ENCODE measurements at places on chromosomes 16 and 17.
A peak's percentile ranks its signal among the peaks of the same experiment; 100 is the strongest.

DNA sequence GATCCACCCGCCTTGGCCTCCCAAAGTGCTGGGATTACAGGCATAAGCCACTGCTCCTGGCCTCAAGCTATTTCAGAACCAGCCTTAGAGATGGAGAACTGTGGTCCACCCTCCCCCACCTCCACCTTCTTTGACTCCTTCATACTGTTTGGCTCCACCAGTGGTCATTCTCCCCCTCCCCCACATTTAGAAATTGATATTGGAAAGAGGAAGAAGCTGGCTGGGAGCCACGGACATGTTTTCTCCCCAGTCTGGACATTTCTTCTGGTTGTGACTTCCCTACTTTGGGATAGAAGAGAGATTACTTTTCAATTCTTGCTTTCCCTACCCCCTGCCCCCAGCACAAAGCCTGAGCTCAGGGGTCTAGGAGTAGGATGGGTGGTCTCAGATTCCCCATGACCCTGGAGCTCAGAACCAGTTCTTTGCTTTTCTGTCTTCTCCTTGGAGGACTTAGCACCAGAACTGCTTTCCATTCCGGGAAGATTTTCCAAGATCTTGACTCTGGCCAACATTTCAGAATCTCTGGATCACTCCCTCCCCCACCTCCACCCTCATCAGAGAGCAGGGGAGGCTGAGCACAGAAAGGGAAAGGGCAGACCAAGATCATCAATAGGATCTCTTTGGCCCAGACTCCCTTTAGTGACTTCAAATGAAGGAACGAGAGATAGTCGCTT is 16.3 kb downstream of the CAVIN1 start:
- DNase-seq = no peak

DNA sequence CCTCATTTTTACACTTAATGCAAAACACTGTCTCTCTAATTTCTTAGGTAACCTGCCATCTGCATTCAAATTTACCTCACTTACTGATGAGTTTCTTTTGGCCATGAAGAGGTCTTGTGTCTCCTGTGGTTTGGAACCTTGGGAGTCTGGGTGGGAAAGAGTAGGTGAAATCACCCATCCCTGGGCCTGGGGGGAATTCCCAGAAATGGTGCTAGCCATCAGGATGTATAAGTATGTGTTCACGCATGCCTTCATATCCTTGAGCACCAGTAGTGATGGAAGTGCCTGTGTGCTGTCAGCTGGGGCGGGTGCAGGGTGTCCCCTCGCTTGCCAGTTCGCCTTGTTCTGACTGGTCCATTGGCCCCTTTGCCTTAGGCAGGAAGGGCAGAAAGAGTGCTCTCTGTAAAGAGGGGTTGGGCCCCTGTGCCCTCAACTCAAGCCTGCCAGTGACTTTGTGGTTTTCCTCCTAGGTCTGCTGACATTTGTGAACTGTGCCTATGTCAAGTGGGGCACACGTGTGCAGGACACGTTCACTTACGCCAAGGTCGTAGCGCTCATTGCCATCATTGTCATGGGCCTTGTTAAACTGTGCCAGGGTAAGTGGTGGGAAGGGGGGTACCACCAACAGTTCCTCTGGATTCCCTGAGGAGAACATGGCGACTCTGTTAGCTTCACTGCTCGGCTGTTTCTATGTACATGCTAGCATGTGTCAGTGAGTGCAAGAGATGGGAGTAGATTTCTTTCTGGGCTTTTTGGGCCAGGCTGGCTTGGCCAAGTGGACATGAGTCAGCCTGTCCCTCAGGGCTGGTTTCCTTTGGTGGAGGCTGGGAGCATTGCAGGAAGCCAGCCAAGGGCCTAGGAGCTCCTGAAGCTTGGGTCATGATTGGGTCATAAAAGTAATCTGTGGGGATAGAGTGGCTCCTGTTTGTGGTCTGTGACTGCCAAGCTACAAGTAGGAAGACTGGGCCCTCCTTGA is 23.2 kb downstream of the SLC7A6OS start:
- DNase-seq = peak; percentile 57

DNA sequence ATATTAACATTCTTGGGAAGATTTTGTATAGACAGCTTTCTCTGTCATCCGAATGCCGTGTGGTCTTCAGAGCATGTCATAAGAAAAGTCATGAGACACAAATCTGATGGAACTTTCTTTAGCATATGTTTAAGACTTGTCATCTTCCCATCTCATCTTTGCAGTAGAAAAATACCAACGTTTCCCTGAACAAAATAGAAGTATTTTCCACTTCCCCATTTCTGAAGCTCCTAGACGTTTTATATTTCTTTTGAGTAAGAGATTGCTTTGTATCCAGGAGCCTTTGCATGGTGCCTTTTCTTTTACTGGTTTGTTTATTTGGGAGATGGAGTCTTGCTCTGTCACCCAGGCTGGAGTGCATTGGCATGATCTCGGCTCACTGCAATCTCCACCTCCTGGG is 235.1 kb downstream of the PRKCA start:
- no peak for DNase-seq

- no peak for DNase-seq
Observed at GRCh38 chr16:26680671-26681070, 386.1 kb upstream of the C16orf82 start.

DNA sequence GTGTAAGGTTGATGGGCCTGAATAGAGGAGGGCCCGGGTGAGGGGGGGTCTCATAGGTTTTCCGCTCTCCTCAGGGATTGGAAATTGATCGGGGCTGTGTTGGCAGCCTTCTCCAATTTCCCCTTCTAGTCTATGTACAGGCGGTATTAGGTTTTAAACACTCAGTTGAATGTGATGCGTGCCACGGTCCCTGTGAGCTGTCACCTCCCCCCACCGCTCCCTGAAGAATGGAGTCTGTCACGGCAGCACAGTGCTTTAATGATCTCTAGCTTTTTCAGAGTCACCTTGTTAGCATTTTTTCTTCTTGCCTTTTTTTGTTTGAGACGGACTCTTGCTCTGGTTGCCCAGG is 800 bp downstream of the COX4I1 start:
- peak; percentile 17 for DNase-seq

DNA sequence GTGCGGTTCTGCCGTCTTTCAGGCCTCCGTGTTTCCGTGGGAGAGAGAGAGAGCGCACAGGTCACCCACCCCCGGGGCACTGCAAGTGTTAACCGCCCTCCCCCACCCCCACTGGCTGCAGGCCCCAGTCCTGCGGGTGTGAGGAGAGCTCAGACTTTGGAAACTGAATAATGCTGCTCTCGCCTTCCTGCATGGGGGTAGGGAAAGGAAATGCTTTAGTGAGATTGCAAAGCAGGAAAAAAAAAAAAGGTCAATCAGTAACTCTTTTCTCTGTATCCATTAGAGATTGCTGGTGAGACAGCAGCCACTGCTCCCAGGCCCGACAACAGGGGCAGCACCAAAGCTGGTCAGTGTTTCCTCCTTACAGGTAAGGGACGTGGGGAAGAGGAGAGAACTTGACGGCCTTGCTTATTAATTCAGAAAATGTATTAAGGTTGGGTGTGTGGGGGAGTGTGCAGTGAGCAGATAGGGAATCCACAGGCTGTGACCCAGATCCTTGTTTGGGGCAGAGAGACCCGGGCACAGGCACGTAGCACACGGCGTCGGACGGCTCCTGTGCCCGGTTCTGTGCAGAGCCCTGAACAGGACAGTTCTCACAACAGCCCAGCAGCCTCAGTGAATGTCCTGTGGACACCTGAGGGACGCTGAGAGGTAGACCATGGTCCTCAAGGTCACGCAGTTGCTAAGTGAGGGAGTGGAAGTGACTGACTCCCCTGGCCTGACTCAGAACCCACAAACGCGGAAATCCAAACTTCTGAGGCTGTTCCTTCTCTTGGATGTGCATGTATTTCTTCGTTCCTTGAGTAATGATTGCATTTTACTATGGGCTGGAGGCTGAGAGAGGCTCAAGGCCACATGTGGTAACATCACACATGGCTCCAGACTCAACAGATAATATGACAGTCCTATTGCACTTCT is 156.5 kb downstream of the FOXL1 start:
- DNase-seq = no peak
